NCI-H187 (cell line): ENCODE measurements at places on chromosomes 16 and 17.
A peak's percentile ranks its signal among the peaks of the same experiment; 100 is the strongest.

- DNase-seq = no peak
Observed at GRCh38 chr16:5002699-5003143, 31.0 kb downstream of the NAGPA start.

- DNase-seq = no peak
Observed at GRCh38 chr16:82043680-82044584, 8.9 kb downstream of the HSD17B2 start.

DNA sequence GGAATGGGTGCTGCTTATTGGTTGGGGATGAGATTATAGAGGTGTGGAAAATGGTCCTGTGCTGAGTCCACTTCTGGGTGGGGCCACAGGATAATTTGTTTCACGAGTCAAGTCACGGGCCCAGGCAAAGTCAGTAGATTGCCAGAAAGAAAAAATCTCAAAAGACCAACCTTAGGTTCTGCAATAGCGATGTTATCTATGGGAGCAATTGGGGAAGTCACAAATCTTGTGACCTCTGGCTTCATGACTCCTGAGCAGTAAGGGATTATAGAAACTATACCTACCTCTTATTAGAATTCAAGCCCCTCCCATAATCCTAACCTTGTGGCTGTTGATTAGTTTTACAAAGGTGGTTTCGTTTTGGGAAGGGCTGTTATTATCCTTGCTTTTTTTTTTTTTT, 31.4 kb downstream of the WWP2 start:
- DNase-seq = no peak

- DNase-seq = no peak
Observed at GRCh38 chr16:67249178-67250044, 632 bp downstream of the SLC9A5 start.

DNA sequence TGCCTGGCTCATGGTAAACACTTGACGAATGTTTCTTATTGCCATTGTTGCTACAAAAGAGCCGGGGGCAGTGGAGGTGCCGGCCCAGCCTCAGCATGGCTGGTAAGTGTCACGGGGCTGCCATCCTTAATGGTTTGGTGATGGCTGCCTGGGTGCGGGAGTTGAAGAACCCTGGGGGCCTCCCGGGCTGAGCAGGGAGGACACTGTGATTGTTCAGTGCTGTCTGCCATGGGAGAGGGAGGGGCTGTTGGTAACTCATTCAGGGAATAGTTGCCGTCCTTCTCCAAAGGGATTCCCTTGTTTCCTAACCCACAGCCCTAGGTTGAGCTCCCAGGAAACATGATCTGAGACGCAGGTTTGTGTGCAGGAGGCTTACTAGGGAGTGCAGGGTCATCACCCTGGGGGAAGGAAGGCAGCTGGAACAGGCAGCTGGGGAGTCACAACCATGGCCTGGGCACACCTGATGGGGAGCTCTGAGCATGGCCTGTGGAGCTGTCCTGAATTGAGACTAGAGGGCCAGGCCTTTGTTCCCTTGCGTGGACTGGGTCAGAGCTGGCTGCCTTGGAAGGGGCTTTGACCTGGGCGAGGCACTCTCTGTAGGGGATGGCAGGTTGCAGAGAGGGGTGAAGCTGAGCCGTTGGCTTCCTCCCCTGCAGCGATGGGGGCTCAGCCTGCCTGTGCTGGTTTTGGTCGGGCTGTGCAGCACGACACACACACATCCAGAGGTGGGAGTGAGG, 85.7 kb downstream of the PLCG2 start:
- no peak for DNase-seq

- no peak for DNase-seq
Observed at GRCh38 chr17:1260086-1260769, 10.0 kb upstream of the BHLHA9 start.

GRCh38 chr16:69089091-69089910, 16.2 kb upstream of the HAS3 start:
- no peak for DNase-seq

- DNase-seq = no peak
Observed at GRCh38 chr17:9016941-9017552, 4.3 kb upstream of the NTN1 start.

GRCh38 chr16:78005881-78006280, 16.5 kb upstream of the CLEC3A start:
- DNase-seq = no peak

GRCh38 chr16:78249056-78249455, 149.6 kb downstream of the WWOX start:
- DNase-seq = peak; percentile 11

GRCh38 chr16:73116576-73116975, 68.6 kb upstream of the ZFHX3 start:
- no peak for DNase-seq

DNA sequence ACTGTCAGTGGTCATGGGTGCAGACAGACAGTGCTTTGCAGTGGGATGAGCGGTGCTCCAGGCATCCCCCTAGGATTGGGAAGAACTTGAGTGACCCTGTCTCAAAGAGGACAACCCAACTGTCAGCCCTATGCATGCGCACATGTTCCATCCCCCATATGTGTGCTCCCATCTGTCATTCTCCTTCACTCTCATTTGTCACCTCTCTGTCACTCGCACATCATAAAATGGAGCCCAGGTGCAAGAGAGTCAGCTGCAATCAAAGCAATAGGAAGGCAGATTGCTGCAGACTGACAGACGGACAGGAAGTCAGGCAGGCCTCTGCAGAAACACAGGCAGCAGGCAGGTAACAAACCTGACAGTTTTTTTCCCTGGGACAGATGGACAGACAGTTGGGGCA, 101.8 kb upstream of the CCL1 start:
- DNase-seq = no peak

DNA sequence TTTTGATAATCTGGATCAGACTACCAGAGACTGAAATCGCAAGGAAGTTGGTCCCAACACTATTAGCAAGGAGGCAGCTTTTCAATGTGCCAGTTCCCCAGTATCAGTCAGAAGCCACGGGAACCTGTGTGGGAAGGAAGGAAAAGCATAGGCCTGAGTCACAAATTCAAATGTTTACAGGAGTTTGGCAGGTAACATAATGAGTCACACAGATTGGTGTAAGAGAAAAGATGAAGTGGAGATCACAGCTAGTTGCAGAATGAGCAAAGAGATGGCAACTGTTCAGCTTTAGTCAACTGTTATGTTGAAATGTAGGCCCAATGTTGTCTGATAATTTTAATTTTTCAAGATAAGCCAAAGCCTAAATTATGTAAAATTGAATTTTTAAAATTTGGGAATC, 28.1 kb upstream of the ITGA2B start:
- DNase-seq = no peak

- no peak for DNase-seq
Observed at GRCh38 chr16:9966569-9967157, 215.6 kb downstream of the GRIN2A start.

DNA sequence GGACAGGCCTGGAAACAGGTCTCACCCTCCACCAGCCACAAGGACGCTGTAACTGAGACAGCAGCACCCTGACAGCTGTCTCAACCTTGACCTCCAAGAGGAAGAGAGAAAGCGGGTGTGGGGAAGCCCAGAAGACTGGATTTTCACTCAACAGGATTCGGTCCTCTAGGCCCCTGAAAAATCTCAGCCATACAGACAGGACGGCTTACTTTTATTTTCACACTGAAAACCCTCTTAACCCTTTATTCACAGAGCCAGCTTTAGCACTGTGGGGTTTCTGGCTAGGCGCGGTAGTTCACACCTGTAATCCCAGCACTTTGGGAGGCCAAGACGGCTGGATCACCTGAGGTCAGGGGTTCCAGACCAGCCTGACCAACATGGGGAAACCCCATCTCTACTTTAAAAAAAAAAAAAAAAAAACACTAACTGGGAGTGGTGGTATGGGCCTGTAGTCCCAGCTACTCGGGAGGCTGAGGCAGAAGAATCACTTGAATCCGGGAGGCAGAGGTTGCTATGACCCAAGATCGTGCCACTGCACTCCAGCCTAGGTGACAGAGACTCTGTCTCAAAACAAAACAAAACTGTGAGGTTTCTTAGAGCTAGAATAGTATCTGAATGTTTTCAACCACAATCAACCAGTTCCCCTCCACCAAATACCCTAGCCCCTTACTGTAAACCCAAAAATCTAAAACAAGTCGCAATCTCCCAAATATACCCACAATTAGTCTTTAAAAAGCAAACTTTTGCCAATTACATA, 5.3 kb downstream of the ANKRD11 start:
- DNase-seq = no peak

- DNase-seq = no peak
Observed at GRCh38 chr17:7940034-7940433, 8.0 kb downstream of the CNTROB start.

DNA sequence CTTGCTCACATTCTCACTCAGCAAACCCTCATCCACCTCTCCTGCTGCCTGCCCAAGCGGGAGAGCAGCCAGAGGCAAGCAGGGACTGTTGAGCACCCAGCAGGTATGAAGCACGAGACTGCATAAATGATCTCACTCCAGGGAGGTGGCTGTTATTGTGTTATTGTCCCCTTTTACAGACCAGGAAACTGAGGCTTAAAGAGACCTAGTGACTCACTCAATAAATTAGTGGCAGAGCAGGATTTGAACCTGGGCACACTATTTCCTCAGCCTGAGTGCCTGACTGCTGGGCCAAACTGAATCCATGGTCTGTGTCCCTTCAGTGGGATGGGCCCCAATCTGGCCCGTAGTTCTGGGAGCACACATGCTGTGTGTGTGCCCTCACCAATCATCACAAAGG, 12.3 kb upstream of the MAP2K3 start:
- no peak for DNase-seq

DNA sequence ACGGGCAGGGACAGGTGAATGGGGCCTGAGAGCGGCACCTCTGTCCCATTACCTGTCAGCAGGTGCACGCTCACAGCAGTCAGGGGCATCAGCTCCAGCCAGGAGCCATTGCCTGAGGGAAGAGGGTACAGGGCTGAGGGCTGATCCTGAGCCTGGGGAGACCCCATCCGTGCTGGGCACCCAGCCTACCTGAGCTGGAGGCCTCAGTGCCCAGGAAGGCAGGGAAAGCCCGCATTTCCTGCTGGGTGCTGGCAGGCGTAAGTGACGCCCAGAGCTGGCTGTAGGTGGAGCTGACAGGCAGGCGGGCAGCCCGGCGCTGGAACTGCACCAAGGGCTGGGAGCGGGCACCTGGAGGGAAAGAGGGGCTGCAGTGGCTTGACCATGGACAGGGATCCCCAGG, 7.4 kb downstream of the FAM171A2 start:
- no peak for DNase-seq

GRCh38 chr17:58531661-58532554, 17.5 kb upstream of the MTMR4 start:
- peak; percentile 14 for DNase-seq

GRCh38 chr16:56517206-56517605, 2.6 kb downstream of the BBS2 start:
- no peak for DNase-seq

GRCh38 chr17:46071796-46072195, 72.7 kb downstream of the STH start:
- DNase-seq = peak; percentile 61

DNA sequence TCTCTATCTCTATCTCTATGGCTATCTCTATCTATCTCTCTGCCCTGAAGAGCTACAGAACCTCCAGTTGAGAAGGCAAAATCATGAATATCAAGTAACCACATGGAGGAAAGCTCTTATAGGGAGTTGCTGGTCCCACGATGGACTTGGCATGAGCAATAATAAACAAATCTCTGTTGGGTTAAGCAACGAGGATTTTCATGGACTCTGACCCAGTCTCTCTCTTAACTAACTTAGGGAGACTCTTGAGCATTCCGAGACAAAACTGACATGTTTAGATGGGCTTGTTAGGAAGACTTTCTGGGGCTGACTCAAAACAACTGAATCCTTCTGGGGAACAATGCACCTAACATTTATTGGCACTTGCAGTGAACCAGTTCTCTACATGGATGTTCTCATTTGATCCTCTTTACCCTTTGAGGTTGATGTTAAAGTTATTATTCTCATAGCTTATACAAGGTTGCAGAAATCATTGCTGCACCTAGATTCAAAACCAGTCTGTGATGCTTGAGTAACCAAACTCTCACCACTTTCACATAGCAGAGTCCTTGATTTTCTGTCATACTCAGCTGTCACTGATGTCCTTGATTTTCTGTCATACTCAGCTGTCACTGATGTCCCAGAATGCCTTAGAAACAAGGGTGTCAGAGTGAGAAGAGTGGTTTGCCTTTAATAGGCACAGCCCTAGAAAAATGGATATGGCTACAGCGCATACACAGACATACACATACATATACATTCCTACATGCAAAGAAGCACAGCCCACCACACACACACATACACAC, 354.6 kb upstream of the MAF start:
- DNase-seq = no peak

- no peak for DNase-seq
Observed at GRCh38 chr17:8537734-8538133, 92.8 kb downstream of the MYH10 start.

GRCh38 chr16:49552313-49552928, 178.8 kb downstream of the C16orf78 start:
- no peak for DNase-seq

DNA sequence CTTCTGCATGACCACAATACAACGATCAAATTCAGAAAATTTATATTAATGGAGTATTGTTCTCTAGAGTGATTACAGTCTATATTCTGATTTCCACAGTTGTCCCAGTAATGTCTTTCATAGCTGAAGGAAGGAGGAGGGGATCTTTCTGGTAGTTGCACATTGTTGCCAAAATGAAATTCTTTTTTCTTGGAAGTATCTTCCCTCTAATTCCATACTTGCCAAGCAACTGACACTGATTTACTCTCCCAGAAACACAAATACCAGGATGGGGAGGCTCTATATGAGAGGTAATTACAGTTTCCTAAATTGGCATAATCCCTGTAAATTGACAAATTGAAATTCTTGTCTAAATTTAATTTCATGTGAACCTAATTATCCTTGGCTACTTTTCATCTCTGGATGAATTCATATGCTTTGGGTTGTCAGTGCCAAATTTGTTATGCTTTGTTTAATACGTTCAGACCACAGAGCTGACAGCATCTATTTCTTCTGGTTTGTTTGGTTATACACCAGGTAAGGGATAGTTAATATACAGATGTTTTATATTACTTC, 30.0 kb downstream of the NOL11 start:
- DNase-seq = no peak

- DNase-seq = no peak
Observed at GRCh38 chr17:8365143-8365542, 11.4 kb downstream of the KRABD2 start.

DNA sequence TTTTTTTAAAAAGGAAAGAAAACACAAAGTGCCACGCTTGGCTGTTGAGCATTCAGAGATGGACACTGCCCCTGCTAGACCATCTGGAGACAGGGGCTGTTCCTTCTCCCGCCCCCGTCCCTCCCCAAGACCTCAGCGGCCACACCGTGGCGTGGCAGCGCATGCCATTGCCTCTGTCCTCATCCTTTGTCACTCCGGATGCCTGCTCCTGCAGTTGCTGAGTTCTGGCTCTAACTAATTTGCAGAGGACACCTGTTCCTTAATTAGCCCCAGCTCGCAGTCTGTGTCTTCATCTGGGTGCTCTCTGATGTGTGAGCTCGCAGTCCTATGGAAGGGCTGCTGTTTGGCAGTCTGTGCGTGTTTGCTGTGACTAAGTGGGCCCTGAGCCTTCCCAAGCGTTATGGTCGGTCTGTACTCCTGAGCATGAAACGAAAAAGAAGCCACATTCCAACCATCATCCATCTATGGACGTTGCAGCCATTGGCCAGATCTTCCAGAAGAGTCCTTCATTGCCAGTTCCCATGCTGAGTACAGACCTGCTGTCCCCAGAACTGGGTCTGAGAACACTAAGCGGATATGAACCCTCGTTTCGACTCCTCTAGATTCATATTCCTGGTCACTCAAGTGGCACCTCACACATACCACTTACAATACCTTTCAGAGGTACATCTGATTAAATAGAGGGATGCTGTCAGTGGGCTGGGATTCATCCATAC, 40.9 kb upstream of the NAT9 start:
- DNase-seq = no peak
